ENCODE measurements at places on chromosomes 5 and 9.

DNA sequence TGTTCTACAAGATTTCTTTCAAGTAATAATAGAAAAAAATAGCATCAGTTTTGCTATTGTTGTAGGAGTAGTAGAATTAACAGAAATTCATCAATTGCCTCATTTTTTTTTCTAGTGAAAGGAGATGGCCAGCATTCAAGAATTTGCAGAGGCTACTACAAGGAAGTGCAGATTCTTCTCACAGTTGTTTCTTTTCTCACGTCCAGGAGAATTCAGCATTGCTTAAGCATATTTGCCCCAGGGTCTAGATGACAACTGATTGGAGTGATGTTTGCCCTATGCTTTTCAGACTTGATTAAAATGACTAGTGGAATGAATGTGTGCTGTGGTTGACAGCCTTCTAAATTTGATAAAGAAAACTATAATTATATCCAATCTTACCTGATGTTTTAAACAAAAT is 46.6 kb upstream of the SLC12A2 start:
- DNase-seq, result no peak

- no peak for DNase-seq
Observed at GRCh38 chr5:120882038-120882775, 418.1 kb downstream of the PRR16 start.

- DNase-seq, result no peak
Observed at GRCh38 chr9:108645520-108645919, 210.3 kb downstream of the ACTL7B start.

DNA sequence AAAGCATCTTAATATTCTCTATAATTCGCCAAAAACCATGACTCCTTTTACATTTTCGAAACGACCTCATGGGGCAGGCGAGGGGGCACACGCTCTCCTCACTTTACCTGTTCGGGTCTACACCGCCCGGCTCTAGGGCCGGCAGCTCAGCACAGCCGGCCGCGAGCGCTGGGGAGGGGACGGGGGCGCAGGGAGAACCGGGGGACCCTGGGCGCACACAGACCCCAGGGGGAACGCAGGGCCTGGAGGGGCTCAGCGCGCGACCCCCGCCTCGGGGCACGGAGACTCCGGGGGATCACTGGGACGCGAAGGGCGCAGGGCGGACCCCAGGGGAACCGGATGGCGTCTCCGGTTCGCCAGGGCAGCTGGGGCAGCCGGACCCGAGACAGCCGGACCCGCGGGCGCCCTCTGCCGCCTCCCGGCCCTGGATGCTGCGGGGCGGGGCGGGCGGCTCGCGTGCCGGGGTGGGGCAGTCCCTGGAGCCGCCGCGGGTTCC is at the start of gene AHRR:
TSS of gene AHRR (plus strand) at position 485 of the 496 bp plus-strand sequence. CDS start 22,189 bp downstream, outside the sequence.
- DNase-seq, result peak; percentile 74

DNA sequence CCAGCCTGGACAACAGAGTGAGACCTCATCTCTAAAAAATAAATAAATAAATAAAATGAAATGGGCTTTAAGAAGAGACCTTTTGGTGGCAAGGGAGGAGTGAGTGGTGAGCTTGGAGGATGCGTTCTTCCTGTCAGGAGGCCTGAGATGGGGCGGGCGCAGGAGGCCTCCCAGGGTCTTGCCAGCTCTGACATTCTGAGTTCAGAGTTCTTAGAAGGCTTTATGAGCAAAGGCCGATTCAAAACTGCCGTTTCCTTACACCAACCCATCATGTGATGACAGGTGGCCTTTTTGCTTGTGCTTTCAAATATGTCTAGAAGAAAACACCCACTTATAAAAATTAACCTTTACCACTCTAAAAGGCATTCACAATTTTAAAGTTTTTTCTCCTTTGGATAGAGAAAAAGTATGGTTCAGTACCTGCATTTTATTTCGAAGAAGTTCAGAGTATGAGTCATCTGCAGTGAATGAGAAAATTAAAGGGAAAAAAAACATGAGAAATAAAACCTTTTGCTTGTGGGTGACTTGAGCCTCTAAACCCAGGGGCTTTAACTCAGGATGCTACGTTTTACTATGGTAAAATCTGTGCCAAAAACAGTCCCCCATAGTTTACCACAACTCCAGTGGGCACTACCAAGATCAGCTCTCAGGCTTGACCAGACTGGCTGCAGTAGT is 157.4 kb upstream of the OTULINL start:
- DNase-seq, result no peak

GRCh38 chr5:9781275-9781674 is 151.1 kb upstream of the TAS2R1 start:
- DNase-seq, result no peak

- DNase-seq, result no peak
Observed at GRCh38 chr5:124655921-124656511, 90.4 kb downstream of the ZNF608 start.

GRCh38 chr9:130186839-130187522 is 14.8 kb downstream of the NCS1 start:
- no peak for DNase-seq

- DNase-seq, result no peak
Observed at GRCh38 chr5:167631191-167631590, 660.3 kb upstream of the WWC1 start.

GRCh38 chr5:40276426-40277102 is 403.2 kb upstream of the PTGER4 start:
- no peak for DNase-seq

DNA sequence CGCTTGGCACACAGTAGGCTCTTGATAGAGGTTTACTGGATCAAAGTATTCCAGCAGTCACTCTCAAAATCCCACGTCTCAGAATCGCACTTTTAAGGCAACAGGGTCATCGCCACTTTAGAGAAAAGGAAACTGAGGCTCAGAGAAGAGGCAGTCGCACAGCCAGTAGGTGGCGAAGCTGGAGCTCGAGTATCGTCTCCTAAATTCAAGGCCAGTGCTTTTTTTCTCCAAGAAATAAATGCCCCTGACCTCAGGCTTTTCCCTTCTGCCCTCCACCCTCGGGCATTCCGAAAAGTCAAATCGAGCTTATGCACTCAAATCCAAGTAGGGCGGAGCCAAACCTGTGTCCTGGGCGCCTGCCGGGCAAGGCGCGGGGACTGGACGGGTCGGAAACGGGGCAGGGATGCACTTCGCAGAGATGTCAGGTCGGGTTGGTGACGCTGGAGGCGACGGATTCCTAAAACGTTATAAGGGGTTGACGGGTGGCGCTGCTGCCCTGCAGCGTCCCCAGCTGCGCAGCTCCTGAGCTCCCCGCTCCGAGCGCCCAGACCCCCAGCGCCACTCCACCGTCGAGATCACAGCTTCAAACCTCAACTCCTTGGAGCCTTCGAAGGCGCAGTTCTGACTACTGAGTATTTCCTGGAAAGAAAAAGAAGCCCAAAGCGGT is 4.7 kb upstream of the FOXB2 start:
- no peak for DNase-seq

- DNase-seq, result no peak
Observed at GRCh38 chr5:177023303-177023664, 788 bp downstream of the ZNF346 start.

DNA sequence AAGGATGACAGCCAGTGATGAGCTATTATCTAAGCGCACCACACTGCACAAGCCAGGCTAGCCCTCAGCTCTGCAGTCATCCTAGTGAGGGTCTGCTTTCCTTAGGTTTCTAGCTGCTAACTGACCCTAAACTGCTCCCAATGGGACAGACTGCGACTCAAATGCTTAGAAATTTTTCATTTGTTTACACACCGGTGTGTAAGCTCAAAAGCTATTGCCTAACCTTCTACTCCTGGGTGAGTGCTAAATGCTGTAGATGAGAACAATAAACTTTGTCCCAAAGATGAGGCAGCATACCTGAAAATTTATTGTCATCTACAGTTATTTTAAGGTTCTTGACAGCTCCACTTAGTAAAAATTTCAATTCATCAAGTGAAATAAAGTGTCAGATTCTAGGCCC is 311.4 kb downstream of the TMEM167A start:
- DNase-seq, result no peak

GRCh38 chr5:135046661-135047346 is 12.8 kb upstream of the PITX1 start:
- DNase-seq, result no peak

DNA sequence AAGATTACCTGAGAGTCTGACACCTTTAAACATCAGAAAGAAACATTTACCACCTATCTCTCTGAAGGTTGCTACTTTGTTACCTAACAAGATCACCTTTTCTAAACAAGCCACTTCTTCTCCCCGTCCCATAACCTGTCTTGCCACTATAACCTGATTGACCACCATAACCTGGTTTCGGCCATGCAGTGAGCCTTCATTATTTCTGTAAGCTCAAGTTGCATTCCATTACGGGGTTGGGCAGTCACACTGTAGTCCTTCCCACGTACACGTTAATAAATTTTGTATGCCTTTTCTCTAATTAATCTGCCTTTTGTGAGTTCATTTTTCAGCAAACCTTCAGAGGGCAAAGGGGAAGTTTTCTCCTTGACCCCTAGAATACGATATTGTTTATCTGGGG is 28.0 kb upstream of the CCNG1 start:
- no peak for DNase-seq

DNA sequence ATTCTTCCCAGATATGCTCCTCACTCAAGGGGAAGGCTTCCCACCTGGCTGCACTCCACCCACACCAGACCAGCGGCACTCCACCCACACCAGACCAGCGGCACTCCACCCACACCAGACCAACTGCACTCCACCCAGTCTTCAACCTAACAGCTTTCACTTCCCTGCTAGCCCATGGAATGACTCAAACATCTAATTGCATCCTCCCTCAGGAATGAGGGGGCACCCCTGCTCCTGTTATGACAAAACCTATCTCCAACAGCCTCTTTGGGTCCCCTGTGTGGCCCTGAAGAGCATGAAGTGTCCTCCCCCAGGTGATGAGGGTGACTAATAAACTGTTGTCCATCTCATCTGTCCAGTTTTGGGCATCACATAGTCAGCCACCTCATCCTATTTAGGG is 556.6 kb upstream of the TUSC1 start:
- no peak for DNase-seq

DNA sequence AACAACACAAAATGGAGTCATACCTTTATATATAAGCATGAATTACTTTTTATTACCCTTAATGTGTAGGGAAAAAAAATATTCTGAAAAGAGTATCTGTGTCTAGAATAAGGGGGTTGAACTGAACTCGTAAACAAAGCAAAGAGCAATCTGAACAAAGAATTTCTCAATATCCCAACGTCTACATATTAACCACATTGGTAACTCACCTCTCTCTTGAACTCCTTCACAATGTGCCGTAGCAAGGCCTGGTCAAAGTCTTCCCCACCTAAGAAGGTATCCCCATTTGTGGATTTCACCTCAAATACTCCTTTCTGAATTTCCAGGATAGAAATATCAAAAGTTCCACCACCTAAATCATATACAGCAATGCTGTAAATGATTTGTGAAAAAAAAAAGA is 8.4 kb downstream of the HSPA9 start:
- no peak for DNase-seq

- DNase-seq, result no peak
Observed at GRCh38 chr5:133367071-133367786, 245.1 kb downstream of the FSTL4 start.

DNA sequence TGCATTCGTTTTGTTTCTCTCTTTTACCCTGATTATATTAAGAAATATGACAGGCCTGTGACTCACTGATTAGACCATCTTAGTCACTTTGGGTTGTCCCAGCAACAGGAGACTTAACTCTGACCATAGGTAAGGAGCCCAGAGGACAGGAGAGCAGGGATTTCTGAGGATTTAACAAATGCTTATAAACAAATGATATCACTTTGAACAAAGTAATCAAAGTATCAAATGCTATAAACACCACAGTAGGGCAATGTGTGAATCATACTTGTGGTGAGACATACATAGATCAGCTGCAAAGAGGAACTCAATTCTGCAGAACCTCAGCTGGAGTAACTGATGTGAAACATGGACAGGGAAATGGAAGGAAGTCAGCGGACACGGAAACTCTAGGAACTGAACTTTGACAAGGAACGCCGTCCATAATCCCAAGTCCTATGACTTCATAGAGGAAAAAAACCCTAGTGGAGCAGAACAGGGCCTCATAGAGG is 190.6 kb upstream of the MSX2 start:
- DNase-seq, result no peak

DNA sequence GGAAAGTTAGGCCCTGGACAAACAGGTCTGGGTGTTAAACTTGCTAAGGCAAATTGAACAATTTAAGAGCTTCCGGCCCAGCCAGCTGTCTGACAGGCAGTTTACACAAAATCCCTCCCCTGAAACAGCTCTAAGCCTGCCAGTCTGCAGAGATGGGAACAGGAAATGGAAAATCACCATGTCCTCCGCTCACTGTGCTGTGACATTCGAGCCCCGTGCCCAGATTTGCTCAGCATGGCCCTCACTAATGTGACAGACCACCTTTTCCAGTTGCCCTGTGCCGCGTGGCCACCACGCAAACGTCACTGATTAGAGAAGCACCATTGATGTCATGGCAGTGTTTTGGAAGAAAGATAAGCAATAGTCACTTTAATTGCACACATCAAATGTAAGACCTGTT is 41.0 kb downstream of the CCNJL start:
- DNase-seq, result no peak

DNA sequence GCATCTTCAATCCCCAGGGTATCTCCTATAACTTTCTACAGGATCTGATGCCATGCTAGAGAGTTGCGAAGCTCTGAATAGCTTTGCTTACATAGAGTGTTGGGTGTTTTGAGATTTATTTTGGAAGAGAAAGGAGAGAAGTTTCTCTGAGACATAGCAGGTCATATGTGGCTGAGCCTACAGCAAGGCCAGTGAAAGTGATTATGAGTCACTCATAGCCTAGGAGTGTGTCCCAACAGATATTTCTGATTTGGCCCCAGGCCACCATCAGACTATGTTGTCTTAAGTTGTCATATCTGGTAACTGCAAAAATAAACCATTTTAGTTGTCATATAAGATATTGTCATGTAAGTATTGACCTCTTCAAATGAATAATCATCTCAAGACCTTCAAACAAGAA is 132.0 kb upstream of the RAI14 start:
- no peak for DNase-seq

DNA sequence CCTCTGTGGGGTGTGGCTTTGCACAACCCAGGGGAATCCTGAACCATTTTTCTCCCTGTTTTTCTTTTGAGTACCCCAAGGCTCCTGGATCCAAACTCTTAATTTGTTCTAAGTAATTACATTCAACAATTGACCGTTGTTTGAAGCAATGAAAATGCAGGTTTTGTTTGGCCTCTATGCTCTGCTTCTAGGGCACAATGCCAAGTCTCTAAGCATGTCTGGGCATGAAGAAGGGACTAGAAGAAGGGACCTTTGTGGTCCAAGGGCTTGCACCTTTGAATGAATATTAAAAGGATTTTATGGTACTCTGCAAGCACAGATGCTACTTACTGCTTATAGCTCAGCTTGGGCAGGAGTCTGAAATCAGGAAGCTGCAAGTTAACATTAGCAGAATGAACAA is 6.6 kb upstream of the ENC1 start:
- DNase-seq, result no peak

- DNase-seq, result no peak
Observed at GRCh38 chr9:117303643-117304230, 111.1 kb downstream of the ASTN2 start.

DNA sequence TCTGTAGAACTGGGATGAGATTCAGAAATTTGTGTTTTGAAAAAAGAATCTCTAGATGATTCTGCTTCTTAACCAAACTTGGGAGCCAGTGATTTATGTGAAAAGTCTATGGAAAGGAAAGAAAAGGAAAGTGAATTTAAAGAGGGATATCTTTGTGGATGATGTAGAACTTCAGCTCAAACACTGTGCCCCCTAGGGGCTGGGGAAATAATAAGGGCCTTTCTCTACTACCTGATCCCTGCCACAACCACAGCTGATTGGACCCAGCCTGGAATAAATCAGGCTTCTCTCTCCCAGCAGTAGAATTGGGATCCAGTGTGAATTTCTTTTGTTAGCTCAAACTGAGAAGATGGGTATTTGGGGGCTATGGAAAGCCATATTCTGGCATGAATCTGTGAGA is 155.0 kb downstream of the PRELID2 start:
- no peak for DNase-seq

GRCh38 chr5:68960456-68960855 is 133.4 kb upstream of the SLC30A5 start:
- no peak for DNase-seq
